ENCODE measurements at places on chromosomes 12 and 14. TPM values are rescaled to one million over a fixed set of nuclear protein-coding genes. Genes with fewer than 3 reads are reported as not detected.

SRGAP1 gene
- total RNA-seq: 0.08 TPM

SCARB1 gene
- 13.0 TPM for total RNA-seq

NTS gene
- not detected for total RNA-seq

NPAS3 gene
- total RNA-seq: not detected

VRTN gene
- not detected for total RNA-seq

GPR65 gene
- total RNA-seq: 23.6 TPM

TAS2R50 gene
- total RNA-seq: 1.4 TPM

KRT6C gene
- total RNA-seq: not detected

TESPA1 gene
- total RNA-seq: 105 TPM

DNA sequence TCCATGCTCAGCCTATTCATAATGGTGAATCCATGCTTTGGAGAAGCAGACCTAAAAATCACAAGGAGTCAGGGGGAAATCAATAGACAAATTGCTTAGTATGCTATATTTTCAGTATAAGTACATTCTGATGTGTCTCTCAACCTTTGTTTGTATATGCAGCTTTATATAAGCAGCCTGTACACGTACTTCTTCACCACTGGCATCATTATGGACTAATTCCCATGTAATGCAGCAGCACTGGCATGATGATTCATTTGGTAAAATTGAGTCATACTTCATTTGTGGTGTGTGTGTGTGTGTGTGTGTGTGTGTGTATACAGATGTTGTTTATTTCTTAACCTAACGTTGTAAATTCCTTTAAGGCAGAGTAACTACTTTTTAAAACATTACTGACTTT, 10.9 kb downstream of the DCP1B start:
- H3K4me1 ChIP-seq: peaks cover 12% of the 10 kb centered on the region
- no peaks in the 10 kb centered on the region for H3K27me3 ChIP-seq
- no peak overlapping the region for H3K27ac ChIP-seq
- H3K4me3 ChIP-seq: no peak overlapping the region
- DNase-seq: no peak

DNA sequence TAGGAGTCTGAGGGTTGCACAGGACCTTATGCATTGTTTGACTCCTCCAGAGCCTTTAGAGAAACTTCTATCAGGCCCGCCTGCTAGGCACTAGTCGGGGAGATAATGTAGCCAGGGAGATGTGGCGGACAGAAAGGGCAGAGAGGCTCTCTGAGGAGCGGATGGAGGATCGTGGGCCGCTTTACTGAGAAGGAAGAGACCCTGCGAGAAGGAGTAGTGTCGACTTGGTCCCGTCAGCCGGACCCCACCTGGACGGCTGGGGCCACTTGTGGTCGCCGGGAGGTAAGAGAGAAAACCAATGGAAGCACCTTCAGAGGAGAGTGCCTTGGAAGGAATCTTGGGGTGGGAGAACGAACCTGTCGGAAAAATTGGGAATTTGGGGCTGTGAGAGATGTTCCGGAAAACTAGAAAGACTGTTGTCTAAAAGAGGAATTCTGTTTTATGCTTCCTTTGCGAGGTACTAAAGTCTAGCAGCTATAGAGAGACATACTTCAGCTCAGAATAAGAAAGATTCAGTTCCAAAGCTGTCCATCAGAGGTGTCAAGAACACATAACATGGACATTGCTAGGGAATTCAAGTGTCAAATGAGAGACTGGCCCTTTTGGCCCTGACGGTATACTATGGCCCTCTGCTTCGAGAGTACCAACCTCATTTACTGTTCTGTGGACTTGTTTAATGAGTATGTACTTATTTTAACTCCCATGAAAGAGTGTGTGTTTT, 660 bp upstream of the MCRS1 start:
- H3K4me1 ChIP-seq: peaks cover 45% of the 10 kb centered on the region
- H3K36me3 ChIP-seq: peaks cover 10% of the 10 kb centered on the region
- no peak for DNase-seq
- peak overlapping the region; percentile 99 for H3K27ac ChIP-seq

DNA sequence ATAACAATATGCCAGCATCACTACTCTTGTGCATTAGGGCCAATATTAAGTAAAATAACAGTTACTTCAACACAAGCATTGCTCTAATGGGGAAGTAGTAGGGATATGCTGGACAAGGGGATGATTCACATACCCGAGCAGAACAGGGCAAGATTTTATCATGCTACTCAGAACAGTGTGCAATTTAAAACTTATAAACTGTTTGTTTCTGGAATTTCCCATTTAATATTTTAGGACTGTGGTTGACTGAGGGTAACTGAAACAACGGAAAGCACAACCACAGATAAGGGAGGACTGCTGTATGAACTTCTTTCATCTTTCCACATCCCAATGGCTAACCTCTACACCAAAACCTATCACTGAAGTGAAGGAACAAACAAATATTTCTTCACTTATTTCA, 36.8 kb downstream of the SARNP start:
- H3K27ac ChIP-seq: no peak overlapping the region
- no peaks in the 10 kb centered on the region for H3K27me3 ChIP-seq
- peaks cover 35% of the 10 kb centered on the region for H3K36me3 ChIP-seq
- H3K4me3 ChIP-seq: no peak overlapping the region
- DNase-seq: no peak

- no peak overlapping the region for H3K27ac ChIP-seq
- H3K36me3 ChIP-seq: no peaks in the 10 kb centered on the region
- H3K4me1 ChIP-seq: no peaks in the 10 kb centered on the region
- H3K27me3 ChIP-seq: no peaks in the 10 kb centered on the region
Observed at GRCh38 chr12:85322715-85323114, 42.7 kb downstream of the ALX1 start.

- no peak overlapping the region for H3K27ac ChIP-seq
- H3K4me3 ChIP-seq: no peak overlapping the region
- no peak for DNase-seq
- no peaks in the 10 kb centered on the region for H3K27me3 ChIP-seq
Observed at GRCh38 chr12:56326126-56326525, 7.7 kb downstream of the PAN2 start.

GRCh38 chr12:124053851-124054250, 80.8 kb downstream of the ZNF664 start:
- no peak overlapping the region for H3K4me3 ChIP-seq
- DNase-seq: no peak
- no peaks in the 10 kb centered on the region for H3K4me1 ChIP-seq

GRCh38 chr14:40347675-40348074, 915.4 kb upstream of the FBXO33 start:
- no peak overlapping the region for H3K4me3 ChIP-seq
- H3K27ac ChIP-seq: no peak overlapping the region
- no peaks in the 10 kb centered on the region for H3K36me3 ChIP-seq
- H3K4me1 ChIP-seq: no peaks in the 10 kb centered on the region

All from activated naive CD8-positive, alpha-beta T cell treated with anti-CD3 and anti-CD28 coated beads, Interleukin-2, amount 10 ng/mL, durations not matched to agents 7 days and 5 days (primary cell).